ENCODE measurements at places on chromosomes 6 and 20. TPM values are rescaled to one million over a fixed set of nuclear protein-coding genes. Genes with fewer than 3 reads are reported as not detected.

SPATA2 gene
- total RNA-seq, result 2.3 TPM

MYO6 gene
- 16.5 TPM for total RNA-seq

MYBL2 gene
- total RNA-seq, result 1.6 TPM

PTCRA gene
- total RNA-seq, result not detected

NKAPL gene
- total RNA-seq, result 0.94 TPM

NKX2-2 gene
- not detected for total RNA-seq

SNPH gene
- 4.1 TPM for total RNA-seq

NKAIN4 gene
- not detected for total RNA-seq

OR12D3 gene
- total RNA-seq, result not detected

NR2E1 gene
- total RNA-seq, result not detected

OPN5 gene
- total RNA-seq, result not detected

RREB1 gene
- 21.1 TPM for total RNA-seq

TAGAP gene
- total RNA-seq, result 1.2 TPM

PTGIS gene
- 179 TPM for total RNA-seq

MANEA gene
- total RNA-seq, result 12.8 TPM

SNTA1 gene
- 31.5 TPM for total RNA-seq

FNDC1 gene
- total RNA-seq, result 2.1 TPM

RTN4IP1 gene
- total RNA-seq, result 2.4 TPM

LST1 gene
- total RNA-seq, result 8.6 TPM

NMBR gene
- not detected for total RNA-seq

ATF6B gene
- 92.4 TPM for total RNA-seq

KIAA1755 gene
- total RNA-seq, result 12.0 TPM

PRRT1 gene
- total RNA-seq, result 17.6 TPM

TPBG gene
- total RNA-seq, result 3.8 TPM

DLL1 gene
- 5.0 TPM for total RNA-seq

DYNLT2 gene
- total RNA-seq, result 3.1 TPM

CCN6 gene
- total RNA-seq, result 0.25 TPM

CD93 gene
- total RNA-seq, result 25.0 TPM

TINAG gene
- total RNA-seq, result not detected

WFDC10B gene
- not detected for total RNA-seq

PLAGL2 gene
- total RNA-seq, result 6.6 TPM

POPDC3 gene
- not detected for total RNA-seq

MCCD1 gene
- total RNA-seq, result not detected

R3HDML gene
- total RNA-seq, result not detected

OLIG3 gene
- not detected for total RNA-seq

Data from ovary (tissue), 10 donors.